Stimulated activated CD8-positive, alpha-beta memory T cell treated with anti-CD3 and anti-CD28 coated beads, Interleukin-2, amount 100 ng/mL, for 1 hour (primary cell): ENCODE measurements at places on chromosomes 1 and 21.

- DNase-seq, result no peak
These were observed 3.0 kb downstream of the HSPB7 start for GRCh38 chr1:16014509-16015482.

- DNase-seq, result no peak
These were observed 26.4 kb downstream of the NPHS2 start for GRCh38 chr1:179549368-179549700.

GRCh38 chr1:20678599-20678998 is 17.4 kb upstream of the DDOST start:
- no peak for DNase-seq

- no peak for DNase-seq
These were observed 75.5 kb downstream of the CAMK2N1 start for GRCh38 chr1:20410503-20410902.

DNA sequence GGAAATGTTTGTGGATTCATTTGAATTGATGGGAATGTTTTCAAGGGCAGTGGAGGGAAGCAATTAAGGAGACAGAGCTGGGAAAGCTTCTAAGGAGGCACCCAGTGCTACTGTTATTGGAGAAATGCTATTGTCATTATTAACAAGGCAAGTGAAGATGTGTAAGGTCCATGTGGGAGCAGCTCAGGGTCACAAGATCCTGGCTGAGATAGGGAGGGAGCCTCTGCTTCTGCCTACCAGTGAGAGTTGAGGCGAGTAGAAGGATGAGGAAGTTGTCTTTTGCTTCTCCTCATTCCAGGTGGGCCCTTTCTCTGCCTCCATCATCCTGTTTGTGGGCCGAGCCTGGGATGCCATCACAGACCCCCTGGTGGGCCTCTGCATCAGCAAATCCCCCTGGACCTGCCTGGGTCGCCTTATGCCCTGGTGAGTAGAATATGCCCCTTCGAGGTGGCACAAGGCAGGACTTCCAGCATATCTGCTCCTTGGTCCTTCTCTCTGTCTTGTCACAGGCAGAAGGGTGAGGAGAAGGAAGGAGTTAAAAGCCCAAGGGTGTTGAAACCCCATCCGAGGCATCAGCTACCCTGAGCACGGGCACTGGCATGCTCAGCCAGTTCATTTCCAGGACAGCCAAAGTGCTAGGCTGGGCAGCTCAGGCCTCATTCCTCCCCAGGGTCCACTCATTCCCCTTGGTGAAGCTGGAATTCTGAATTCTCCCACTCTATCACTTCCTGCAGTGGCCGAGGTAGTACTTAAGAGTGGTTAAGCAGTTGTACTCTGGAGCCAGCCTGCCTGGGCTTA is 3.7 kb downstream of the MFSD2A start:
- no peak for DNase-seq

GRCh38 chr1:220385158-220385557 is 112.9 kb upstream of the RAB3GAP2 start:
- no peak for DNase-seq

DNA sequence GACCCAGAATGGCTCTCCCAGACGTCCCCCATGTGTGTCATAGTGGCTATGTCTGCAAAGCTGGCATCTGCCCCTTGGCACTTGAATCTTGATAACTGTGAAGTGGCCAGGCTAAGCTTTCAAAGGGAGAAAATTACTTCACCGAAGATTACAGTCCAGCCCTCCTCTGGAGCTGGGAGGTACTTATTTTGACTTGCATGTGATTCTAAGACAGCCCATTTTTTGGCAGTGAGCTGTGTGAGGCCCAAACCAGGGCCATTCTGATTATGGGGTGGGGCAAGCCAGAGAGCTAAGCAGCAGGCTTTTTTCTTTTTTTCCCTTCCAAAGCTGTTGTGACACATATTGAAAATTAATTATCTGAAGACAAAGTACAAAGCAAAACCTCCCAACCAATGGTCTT is 42.1 kb upstream of the C8B start:
- DNase-seq, result no peak

GRCh38 chr1:93769777-93770176 is 88.1 kb upstream of the BCAR3 start:
- no peak for DNase-seq

- DNase-seq, result no peak
These were observed 39.2 kb upstream of the CTTNBP2NL start for GRCh38 chr1:112356765-112357164.

DNA sequence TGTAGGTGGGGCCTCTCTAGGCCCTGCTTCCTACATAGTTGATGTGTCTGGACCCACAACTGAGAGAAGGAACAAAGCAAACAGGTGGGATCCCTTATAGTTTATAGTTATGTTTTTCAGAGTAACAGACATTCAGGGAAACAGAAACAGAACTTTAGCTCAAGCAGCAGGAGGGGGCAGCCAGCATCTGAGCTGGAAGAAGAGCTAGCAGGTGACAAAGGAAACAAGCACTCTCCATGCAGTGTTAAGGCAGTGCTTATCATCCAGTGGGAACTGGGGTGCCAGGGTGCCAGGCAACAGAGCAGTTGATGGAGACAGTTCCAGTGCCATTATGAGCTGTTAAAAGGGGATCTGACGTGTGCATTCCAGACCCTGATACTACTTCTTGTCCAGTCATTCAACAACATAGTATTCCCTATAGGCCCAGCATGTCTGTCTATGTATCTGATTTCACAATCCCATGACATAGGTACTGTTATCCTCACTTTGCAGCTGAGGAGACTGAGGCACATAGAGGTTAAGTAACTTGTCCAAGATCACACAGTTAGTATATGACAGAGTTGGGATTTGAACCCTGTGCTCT is 13.5 kb downstream of the HIVEP3 start:
- no peak for DNase-seq

GRCh38 chr1:15771836-15772515 is 13.4 kb downstream of the FBLIM1 start:
- no peak for DNase-seq

- DNase-seq, result no peak
These were observed 24.6 kb downstream of the SLC27A3 start for GRCh38 chr1:153799566-153800465.

DNA sequence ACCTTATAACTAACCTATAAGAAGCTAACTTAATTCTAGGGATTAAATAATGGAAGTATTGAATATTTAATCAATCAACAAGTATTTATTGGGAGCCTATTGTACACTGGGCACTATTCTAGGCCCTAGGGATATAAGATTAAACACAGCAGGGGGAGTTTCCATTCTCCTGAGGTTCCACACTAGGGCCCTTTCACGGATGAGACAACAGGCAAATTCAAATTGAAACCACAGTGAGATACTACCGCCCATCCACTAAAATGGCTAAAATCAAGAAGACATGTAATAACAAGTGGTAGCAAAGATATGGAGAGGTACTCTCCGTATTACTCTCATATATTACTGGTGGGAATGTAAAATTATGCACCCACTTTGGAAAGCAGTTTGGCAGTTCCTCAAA is 674.4 kb downstream of the KIF26B start:
- DNase-seq, result no peak

DNA sequence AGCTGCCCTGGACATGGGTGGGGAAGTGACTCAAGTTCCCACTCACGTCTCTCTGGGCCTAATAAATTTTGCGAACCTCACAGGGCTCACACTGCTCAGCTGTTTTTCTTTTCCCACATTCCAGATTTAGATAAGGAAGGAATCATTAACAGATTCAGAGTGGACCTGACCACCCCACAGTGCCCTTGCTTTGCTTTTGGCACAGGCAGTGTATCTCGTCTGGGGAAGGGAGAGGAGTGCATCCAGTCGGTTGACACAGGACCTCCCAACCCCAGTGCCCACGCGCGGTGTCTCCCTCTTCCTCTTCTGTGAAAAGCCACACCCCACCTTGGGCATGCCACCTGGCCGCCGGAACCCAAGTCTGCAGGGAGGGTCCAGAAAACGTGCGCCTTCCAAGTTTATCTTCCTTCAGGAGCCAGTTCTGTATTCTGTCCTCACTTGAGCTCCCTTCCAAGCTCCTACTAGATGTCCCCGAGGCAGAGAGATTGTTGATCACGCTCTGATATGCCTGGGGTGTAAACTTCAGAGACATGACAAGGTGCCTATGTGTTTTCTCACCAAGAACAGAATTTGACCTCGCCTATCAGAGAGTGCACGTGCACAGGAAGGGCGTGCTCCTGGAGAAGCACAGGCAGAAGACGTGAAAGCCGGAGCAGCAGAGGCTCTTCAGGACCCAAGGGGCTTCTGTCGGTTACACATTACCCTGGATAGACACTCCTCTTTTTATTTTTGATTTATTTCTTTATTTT is 9.5 kb upstream of the SLC2A5 start:
- DNase-seq, result no peak

DNA sequence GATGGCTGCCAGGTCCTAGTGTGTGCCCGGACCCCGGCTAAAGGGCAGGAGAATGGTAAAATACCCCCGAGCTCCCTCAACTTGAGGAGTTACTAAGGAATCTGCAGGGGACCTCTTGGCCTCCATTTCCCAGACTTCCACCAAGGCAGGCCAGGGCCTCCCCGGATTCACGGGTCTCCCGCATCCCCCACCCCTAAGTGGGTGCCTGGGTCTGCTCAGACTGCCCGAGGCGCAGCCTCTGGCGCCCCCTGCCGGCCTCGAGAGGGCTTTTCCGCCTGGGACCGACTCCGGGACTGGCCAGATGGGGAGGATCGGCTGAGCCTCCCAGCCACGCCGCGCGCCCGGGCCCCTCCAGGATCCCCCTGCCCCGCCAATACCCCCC is 1.7 kb downstream of the PLEKHG5 start:
- peak; percentile 48 for DNase-seq

GRCh38 chr1:245245021-245245667 is 90.4 kb downstream of the KIF26B start:
- no peak for DNase-seq

GRCh38 chr1:21229246-21230000 is 52.7 kb upstream of the EIF4G3 start:
- DNase-seq, result no peak

GRCh38 chr21:17539323-17539722 is 26.5 kb downstream of the CXADR start:
- no peak for DNase-seq

- no peak for DNase-seq
These were observed 37.6 kb downstream of the CRYAA start for GRCh38 chr21:43206231-43207042.

- DNase-seq, result no peak
These were observed 18.1 kb upstream of the SHE start for GRCh38 chr1:154520333-154520732.

DNA sequence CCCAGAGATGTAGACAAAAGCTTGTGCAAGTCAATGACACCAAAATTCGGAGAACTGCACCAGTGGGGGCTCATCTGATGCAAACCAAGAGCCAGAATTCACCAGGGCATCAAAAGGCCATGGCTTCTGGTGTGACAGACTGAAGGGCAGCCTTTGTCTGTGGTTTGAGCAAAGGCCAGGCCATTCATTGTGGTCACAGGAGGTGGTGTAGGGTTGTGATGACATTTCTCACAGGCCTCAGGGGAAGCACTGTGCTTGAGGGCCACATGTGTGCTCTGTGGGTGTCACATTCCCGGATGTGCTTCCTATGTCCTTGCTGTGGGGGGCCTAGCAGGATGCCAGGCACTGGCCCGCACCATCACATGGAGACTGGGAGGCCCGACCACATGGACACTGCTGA is 22.5 kb upstream of the KCNE1 start:
- DNase-seq, result no peak

- no peak for DNase-seq
These were observed 3.0 kb downstream of the ALX3 start for GRCh38 chr1:110067479-110067892.

GRCh38 chr1:181514298-181515290 is 31.3 kb downstream of the CACNA1E start:
- no peak for DNase-seq

- no peak for DNase-seq
These were observed 33.9 kb upstream of the PDC start for GRCh38 chr1:186494832-186495271.

DNA sequence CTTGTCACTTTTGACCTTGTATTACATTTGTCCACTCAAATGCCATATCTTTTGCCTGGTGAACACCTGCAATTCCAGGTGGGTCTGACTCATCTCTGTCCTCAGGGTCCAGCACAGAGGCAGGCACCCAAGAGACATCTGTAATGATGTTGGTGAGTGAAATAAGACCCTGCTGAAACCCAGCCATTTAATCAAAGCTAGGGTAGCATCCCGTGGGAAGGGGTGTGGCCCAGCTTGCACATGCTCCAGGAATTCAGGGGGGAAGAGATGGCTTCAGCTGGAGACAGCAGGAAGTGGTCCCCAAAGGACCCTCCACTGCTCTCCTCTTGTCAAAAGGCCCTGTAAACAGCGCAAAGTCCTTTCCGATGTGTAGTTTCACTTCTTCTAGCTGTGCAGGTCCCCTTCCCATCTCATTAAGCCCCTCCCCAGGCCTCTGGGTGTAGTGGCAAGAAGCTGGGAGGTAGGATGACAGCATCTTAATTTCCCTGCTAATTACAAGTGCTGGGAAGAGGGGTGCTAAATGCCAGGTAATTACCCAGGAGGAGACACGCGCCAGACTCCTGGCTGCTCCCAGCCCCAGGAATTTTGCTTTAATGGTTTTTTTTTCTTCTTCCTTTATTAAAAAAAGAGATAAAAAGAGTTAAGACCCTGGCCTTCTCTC is 54.4 kb upstream of the TRABD2B start:
- DNase-seq, result no peak

GRCh38 chr1:34663031-34663430 is 91.8 kb upstream of the GJB5 start:
- no peak for DNase-seq
